Activated naive CD8-positive, alpha-beta T cell treated with anti-CD3 and anti-CD28 coated beads, Interleukin-2, amount 10 ng/mL, durations not matched to agents 7 days and 5 days (primary cell): ENCODE measurements at places on chromosomes 7 and 10. TPM values are rescaled to one million over a fixed set of nuclear protein-coding genes. Genes with fewer than 3 reads are reported as not detected.

DNA sequence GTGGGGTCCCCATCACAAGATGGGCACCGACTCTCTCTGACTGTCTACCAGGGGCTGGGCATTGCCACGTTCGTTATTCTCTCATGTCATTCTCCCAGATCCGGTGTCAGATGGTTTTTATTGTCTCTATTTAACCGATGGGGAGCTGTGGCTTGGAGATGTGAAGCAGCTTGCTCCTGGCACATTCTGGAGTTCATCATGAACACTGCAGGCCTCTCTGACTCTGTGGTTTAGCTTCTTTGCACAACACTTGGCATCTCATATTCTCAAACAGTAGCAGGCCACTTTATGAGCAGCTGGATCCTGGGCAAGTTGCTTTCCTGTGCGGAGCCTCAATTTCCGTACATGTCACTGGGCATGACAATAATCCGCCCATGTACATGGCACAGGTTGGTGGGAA, 119.9 kb downstream of the LRRC18 start:
- DNase-seq: no peak
- no peak overlapping the region for H3K4me3 ChIP-seq
- no peak overlapping the region for H3K27ac ChIP-seq
- H3K4me1 ChIP-seq: peaks cover 9% of the 10 kb centered on the region
- peaks cover 7% of the 10 kb centered on the region for H3K27me3 ChIP-seq

GRCh38 chr7:67462781-67463191, 466.2 kb downstream of the TYW1 start:
- H3K4me3 ChIP-seq: no peak overlapping the region
- no peak for DNase-seq
- H3K27ac ChIP-seq: no peak overlapping the region
- no peaks in the 10 kb centered on the region for H3K27me3 ChIP-seq
- no peaks in the 10 kb centered on the region for H3K4me1 ChIP-seq
- no peaks in the 10 kb centered on the region for H3K36me3 ChIP-seq

- H3K4me3 ChIP-seq: no peak overlapping the region
- DNase-seq: no peak
- peaks cover 2% of the 10 kb centered on the region for H3K27me3 ChIP-seq
- H3K27ac ChIP-seq: no peak overlapping the region
- H3K4me1 ChIP-seq: peaks cover 7% of the 10 kb centered on the region
Observed at GRCh38 chr7:114822131-114822530, 99.8 kb upstream of the MDFIC start.

DNA sequence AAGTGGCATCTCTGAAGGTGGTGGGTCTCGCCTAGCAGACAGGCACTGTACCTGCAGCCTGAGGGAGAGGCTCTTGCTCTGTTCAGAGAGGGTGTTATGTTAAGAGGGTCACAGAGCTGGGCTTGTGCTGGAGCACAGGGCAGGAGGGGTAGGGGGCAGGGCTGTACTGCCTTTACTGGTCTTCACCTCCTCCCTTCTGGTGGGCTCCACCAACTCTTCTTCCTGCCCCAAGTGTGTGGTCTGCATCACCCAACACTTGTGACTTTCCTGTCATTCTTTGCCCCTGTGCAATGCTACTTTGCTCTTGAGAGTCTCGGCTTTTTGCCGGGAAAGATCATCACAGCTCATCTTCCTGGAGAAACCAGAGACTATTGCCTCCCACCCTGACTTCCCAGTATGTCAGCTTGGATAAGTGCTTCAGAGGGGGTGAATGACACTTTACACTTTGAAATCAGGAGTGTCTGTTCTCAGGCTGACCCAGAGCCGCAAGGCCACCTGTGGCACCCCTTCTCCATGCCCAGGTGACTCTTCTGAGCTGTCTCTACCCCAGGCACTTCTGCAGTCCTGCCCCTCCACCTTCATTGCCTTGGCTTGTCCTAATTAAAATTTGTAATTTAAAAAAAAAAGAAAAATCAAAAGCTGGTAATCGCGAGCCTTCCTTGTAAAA, 38.4 kb upstream of the IKZF1 start:
- peak overlapping the region; percentile 78 for H3K4me3 ChIP-seq
- H3K27ac ChIP-seq: peak overlapping the region; percentile 93

DNA sequence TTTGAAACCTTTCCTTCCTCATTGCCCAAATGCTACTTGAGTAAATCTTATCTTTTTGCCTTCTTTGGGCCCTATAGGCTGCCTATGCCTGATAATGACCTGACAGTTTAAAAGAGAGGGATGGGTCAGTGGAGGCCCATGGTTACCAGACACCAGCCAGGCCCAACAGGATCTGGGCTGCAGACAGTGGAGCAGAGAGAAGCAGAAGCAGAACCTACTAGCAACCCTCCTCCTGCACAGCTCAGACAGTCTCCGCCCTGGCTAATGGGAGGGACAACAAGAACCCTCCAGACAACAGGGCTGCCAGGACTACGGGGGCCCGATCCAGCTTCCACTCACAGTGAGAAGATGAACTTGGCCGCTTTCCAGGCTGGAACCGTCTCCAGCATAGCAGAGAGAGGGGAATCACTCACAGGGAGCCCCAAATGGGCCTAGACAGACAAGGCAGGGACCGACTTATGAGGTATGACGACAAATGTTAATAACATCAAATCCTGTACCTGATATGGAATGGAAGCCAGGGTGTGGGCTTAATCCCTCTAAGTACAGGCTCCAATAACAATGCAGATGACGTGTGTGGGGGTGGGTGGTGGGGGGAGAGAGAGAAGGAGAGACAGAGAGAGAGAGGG, 31.7 kb upstream of the DGKI start:
- H3K4me1 ChIP-seq: peaks cover 6% of the 10 kb centered on the region
- peaks cover 29% of the 10 kb centered on the region for H3K36me3 ChIP-seq
- no peaks in the 10 kb centered on the region for H3K27me3 ChIP-seq
- no peak overlapping the region for H3K27ac ChIP-seq

DNA sequence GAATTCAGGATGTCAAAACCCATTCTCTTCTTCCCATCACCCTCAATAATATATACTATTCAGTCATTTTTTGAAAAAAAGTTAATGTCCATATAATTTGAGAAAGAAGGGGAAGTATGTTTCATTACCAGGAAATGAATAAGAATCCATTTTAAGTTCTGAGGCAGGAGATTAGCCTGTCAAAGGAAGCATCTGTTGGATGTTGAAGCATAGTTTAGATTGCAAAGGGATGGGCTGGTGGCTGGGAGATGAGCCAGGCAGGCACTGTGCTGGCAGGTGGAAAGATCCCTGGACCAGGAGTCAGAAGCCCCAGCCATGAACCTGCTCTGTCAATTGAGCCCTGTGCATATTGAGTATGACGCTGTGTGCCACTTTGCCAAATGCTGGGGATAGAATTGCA, 48.4 kb upstream of the CRTAC1 start:
- no peak overlapping the region for H3K4me3 ChIP-seq
- no peak overlapping the region for H3K27ac ChIP-seq
- no peak for DNase-seq
- H3K36me3 ChIP-seq: no peaks in the 10 kb centered on the region
- peaks cover 3% of the 10 kb centered on the region for H3K27me3 ChIP-seq

DNA sequence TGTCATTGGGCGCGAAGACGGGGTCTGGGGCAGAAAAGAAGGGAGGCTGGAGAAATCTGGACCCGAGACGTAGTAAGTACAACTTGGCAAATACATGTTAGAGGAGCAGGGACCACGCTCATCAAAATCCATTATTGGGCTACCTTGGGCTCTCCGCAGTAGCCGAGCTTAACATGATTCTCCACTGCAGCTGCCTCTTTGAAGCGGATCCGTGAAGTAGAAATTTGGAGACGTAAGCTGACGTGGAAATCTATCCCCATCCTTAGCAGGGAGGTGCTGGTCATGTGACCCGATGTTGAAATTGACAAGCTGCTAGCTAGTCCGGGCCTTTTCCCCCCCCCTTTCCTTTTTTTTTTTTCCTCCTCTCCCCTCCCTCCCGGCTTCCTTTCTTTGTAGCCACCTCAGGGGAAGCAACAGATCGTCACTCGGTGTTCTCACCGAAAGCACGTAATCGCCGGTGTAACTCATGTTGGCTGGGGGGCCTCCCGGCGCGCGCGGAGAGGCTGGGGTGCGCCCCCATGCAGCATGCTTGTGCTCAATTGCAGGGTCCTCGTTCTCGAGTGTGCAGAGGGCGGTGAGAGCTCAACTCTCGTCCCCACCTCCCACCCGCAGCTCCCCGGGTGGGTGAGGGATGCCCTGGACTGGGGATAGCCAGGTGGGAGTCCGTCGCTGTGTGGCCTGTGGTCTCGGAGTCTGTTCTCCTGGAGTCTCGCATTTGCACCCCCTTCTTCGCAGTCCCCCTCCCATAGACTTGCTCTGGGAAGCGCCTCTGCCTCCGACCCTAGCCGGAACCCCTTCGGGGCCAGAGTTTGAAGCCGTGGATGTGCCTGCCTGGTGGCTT, at the start of gene HOXA11:
TSS of gene HOXA11 (minus strand) at position 220 of the 841 bp plus-strand sequence. CDS start at position 132, 88 bp downstream.
- H3K4me1 ChIP-seq: peaks cover 30% of the 10 kb centered on the region
- H3K27me3 ChIP-seq: peaks cover 88% of the 10 kb centered on the region
- peaks cover 2% of the 10 kb centered on the region for H3K36me3 ChIP-seq
- H3K4me3 ChIP-seq: peak within 1 kb of the TSS; percentile 68
- H3K27ac ChIP-seq: peak within 1 kb of the TSS; percentile 27

DNA sequence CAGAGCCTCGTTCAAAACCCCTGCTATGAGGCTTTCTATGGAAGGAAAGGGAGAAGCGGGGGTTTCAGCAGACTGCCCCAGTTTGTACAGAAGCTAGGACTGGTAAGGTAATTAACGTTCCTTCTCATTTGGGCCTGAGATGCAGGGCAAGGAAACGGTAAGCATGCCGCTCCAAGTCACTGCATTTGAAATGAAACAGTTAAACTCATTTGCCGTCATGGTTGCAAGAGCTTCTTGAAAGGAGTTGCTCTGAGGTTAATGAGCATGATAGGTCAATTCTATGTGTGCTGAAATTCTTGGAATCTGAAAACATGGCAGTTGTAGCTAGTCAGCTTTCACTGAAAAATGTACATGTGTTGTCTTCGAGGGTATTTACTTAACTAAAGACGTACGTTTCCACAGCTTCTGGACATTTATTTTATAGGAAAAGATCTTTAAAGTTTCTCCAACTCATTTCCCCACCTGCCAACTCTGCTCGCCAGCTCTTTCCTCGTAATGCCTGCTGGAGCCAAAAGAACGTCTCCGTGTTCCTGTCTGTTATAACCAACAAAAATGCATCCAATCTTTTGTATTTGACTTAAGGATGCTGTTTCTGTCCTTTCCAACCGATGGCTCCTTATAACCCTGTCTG, 73.3 kb downstream of the ADAM12 start:
- no peak for DNase-seq
- no peak overlapping the region for H3K4me3 ChIP-seq
- no peaks in the 10 kb centered on the region for H3K4me1 ChIP-seq
- no peaks in the 10 kb centered on the region for H3K36me3 ChIP-seq
- no peaks in the 10 kb centered on the region for H3K27me3 ChIP-seq

The ANKRD61 gene
- not detected for total RNA-seq

The NPSR1 gene
- not detected for total RNA-seq

The CCL24 gene
- not detected for total RNA-seq

The LRRC61 gene
- total RNA-seq: 17.2 TPM
